ENCODE measurements at places on chromosomes 13 and 19.

- no peak for DNase-seq
These were observed 1.3 kb downstream of the ISOC2 start for GRCh38 chr19:55459950-55460657.

DNA sequence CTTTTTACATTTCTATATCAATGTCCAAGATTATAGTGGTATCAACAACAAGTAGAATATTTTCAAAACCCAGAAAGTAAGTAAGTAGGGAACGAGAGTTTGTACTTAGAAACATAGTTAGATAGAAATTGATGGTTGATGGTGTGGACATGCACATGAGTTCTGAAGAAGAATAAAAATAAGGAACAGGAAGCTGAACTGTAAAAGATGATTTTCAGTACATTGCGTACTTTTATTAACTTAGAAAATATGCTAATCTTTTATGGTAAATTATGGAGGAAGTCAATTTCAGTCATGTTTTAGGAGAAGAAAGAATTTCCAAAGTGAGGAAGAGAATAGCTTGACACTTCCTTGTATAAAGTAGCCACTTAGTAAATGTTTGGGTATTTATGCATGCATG is 12.3 kb upstream of the GPR18 start:
- DNase-seq, result no peak

- no peak for DNase-seq
These were observed 40.4 kb downstream of the CRTC1 start for GRCh38 chr19:18723871-18724377.

GRCh38 chr13:30354493-30355383 is 47.4 kb upstream of the KATNAL1 start:
- DNase-seq, result no peak

DNA sequence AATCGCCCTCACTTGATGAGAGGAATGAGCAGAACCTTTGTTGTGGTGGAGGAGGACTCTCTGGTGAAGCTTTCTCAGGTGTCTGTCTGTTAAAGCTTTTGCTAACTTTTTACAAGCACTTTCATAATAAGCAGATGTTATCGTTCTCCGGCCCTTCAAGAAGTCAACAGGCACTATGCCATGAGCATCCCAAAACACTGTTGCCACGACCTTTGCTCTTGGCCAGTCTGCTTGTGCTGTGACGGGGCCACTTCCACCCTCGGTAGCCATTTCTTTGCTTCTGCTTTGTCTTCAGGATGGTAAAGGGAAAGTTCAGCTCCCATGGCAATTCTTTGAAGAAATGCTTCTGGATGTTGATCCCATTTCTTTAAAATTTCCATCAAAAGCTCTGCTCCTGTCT is 93.5 kb upstream of the ANKRD10 start:
- DNase-seq, result no peak

DNA sequence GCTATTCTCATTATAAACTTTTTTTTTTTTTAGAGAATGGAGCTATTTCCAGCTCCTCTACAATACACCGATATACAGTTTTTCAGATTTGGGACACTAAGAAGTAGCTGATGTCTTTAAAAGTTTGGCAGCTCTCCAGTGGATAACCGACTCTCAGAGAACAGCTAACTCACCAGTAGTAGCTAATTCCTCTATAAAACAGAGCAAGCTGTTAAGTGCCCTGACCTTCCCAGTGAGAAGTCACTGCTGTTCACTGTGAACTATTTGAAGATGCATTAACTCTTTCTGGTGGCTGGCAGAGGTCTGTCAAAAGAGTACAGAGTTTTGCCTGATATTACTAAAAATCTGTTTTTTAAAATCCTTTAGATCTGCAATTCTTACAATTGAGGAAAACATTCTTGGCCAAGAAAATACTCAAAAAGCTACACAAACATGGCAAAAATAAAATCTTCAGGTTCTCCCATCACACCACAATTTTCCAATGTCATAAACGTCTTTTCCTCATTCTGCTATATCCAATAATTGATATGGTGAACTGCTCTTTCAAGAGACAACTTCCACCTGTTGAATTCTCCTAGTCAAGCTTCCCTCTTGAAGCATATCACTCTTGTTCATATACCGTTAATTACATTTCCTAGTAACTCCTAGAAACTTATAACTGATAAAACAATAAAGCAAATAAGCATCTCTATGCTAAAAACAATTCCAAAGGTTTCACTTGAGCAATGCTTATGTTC is 44.2 kb downstream of the TBC1D4 start:
- DNase-seq, result no peak

DNA sequence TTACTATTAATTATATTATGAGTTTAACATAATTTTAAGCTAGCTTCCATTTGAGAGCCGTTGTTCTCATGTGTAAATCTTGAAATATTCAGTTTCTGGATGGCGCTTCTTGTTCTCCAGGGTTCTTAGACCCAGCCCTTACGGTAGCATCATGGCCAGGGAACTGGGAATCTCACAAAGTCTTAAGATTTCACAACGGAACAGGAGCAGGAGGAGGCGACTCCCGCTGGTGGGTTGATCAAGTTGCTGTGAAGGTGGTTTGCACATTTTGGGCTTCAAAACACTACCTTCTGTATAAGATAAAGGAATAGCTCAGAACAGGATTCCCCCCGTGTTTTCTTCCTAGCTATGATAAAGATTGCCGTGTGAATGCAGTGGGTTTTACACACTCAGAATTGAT is 2.8 kb downstream of the NAXD start:
- DNase-seq, result no peak

DNA sequence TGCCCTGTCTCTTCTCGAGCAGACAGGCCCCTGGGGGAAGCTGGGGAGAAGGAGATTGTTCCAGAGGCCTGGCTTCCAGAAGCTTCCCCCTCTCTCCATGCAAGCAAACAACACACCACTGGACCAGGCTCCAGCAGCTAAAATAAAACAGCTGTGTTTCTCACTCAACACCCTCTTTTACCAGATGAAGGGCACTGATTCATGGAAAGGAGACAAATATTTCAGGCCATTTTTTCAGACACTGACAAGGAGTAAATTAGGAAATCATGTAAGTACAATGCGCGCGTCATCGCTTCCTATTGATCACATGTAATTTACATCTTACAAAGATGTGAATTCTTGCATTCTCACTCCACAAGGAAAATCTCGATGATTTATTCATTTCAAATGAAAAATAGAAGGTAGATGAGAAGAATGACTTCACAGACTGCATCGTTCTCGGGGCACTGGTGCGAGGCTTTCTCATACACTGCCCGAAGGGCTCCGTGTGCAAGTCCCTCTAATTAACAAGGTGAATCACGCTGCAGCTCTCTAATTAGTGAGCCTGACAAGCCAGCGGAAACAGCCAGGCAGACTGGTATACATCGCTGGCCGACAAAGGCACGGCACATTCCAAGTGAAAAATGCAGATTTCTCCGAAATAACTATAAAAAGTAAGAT is 153.6 kb downstream of the KCTD15 start:
- no peak for DNase-seq

DNA sequence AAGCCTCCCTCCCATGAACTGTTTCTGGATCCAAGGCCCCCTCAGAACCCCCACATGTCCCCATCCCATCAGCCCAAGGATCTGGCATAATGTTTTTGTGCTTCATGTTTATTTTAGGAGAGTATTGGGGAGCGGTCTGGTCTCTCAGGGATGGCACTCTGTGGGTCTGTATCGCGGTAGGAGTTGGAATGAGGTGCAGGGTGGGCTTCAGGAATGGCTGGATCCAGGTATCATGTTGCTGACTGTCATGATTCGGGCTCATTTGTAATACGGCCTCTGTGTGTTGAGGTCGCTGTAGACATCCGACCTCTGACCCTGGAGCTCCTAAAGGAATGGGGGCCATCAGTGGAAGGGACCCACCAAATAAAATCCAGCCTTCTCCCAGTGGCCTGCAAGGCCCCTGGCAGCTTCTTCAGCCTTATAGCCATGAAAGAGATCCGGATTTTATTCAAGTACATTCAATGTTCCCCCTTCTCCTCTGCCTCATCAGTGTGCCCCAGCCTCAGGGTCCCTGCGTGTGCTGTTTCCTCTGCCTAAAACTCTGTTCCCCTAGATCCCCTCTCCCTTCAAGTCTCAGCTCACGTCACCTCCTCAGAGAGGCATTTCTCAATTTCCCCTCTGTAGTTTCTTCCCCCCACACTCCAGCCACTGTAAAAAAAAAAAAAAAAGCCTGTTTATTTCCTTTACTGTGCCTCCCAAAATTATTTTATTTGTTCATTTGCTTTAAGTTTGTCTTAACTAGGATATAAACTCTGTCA is 2.2 kb downstream of the HCST start:
- no peak for DNase-seq

DNA sequence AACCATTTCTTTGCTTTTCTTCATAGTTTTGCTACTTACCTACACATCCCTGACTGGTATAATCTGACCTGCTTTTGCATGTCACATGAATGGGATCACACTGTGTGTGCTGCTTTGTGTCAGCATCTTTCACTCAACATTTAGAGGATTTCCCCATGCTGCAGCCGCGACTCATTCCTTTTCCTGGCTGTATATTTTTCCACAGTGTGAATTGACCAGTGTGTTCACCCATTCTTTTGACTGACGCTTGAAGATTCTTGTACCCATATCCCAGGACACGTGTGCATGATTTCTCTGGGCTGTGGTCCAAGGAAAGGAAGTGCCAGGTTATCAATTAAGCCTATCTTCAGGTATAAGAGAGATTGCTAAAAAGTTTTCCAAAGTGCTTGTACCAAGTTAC is 118.4 kb downstream of the DPF1 start:
- no peak for DNase-seq

DNA sequence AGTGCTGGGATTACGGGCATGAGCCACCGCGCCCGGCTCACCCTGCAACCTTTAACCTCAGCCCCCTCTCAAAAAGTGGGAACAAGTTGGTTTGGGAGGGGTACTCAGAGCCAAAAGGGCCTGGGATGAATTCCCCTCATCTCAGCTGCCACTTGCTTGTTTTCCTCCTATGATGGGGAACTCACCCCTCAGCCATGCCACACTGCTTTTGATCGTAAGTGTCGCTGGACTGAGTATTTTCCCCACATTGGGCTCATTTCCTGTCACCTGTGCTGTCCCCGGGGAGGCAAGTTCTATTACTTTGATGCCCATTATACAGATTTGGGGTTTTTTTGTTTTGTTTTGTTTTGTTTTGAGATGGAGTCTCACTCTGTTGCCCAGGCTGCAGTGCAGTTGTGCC is 6.5 kb downstream of the R3HDM4 start:
- no peak for DNase-seq

DNA sequence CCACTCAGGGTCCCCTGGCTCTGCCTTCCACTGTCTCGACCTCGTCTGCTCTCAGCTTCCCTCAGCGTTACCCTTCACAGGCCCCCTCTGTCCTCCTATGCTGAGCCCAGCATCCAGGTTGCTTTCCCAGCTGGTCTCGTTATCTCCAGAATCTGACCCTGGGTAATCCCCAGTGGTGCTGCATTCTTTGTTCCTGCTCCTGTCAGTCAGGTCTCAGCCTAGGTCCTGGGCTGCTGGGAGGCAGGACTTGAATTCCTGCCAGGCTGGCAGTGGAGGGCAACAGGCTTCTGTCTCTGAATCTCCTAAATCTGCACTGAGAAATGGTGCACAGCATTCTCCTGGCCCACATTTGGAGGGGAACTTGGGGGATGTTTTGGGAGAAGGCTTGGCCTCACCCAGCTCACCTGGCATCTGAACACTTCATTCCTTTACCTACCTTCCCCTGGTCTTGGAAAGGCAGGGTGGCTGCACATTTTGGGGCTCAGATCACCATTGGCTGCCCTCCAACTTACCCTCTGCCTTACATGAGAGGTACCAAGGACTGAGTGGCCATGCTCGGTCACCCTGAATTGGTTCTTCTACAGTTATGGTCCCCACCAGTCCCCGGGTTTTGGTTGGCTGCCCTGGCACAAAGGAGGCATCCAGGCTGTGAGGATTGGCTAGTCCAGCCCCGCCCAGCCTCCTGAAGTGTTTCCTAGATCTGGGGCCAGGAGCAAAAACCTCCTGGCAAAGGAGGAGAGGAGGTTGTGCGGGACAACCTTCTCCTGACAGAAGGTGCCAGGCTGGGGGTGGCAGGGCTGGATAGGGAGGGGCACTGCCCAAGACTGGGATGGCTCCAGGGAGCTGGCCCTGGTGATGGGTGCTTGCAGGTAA is at the start of gene CYP4F8:
TSS of gene CYP4F8 (plus strand) at position 712 of the 873 bp plus-strand sequence. CDS start 399 bp downstream, outside the sequence.
- DNase-seq, result no peak

DNA sequence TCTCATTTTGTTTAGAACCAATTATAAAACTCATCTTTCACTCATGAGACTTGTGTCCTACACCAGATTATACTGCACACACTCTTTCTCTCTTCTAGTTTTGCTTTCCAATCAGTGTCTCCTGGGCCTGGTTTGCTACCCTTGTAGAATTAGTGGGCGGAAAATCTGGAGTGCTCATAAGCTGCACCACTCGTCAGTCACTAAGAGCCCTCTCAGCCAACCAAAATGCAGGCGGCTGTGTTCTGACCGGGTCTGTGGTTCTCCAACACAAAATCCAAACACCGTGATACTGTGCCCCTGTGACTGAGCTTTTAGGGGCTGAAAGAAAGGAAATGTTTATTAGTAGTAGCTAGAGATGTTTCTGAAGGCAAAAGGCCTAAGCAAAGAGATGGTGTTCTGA is 83.7 kb upstream of the OBI1 start:
- no peak for DNase-seq

DNA sequence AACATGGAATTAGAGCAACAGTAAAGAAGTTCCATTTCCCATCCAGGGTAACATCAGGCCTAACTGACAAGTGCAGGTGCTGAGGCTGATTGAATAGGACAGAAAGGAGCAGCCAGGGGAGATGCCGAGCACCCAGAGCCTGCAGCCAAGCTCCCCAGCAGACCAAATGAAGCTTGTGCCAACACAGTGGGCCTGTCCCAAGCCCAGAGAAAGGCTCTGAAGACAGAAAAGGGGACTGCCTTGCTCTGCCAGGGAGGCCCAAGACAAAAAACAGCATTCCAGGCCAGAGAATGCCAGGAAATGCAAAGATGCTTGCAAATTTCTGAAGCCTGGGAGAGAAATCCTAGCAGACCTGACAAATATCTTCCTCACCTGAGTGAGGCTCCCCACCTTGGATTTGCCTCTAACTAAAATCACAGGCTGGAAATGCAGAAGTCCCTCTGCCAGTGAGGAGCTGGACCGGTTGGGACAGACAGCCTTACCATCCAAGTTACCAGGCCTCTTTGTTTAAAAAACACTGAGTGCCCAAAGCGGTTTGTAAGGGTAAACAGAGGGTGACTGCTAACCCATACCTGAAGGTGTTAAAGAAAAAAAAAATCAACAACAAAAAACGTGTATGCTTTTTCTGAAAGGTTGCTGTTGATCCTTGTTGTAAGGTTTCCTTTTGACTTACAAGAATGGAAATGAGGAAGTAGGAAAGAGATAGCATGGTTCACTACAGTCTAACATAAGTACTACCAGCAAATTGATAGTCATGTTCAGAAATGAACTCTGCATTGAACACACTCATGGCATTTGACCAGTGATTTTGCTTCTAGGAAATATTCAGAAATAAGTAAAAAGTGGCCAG is 11.8 kb upstream of the HMGB1 start:
- DNase-seq, result no peak

Data from stimulated activated CD4-positive, alpha-beta T cell treated with anti-CD3 and anti-CD28 coated beads, Interleukin-4, amount 100 ng/mL, for 24 hours (primary cell).